ENCODE measurements at places on chromosomes 2 and 18. TPM values are rescaled to one million over a fixed set of nuclear protein-coding genes. Genes with fewer than 3 reads are reported as not detected.

DNA sequence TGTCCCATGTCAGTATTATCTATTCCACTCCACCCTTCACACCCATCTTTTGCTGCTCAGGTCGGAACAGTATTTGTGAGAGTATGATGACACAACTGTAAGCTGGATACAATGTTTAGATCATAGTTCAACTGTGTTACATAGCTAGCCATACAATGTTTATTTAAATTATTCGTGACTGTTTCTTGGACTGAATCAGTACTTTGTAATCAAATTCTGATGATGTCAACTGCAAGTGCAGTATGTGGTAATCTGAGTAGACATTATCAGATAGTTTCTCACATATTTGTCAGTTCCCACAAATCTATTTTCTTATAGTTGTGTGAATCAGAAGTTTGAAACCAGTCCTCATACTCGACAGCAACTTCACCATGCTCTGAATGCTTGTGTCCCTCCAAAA is 177.6 kb downstream of the ZNF407 start:
- DNase-seq, result no peak

DNA sequence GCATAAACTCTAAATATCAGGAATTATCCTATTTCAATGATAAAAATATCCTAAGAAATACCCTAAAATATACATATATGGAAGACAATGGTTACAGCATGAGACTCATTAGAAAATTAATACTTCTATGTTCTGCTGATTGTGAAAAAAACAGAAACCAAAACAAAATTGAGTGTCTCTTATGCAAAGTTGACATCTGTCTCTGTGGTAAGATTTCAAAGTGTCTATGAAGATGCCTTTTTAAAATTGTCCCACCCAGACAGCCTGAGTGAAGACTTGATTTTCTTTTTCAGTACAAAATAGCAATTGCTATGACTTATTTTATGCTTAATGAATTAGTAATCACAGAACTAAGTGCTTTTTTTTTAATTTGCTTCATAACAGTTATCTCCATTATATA is 1368.4 kb upstream of the LRRTM1 start:
- no peak for DNase-seq

- DNase-seq, result no peak
These were observed 33.2 kb upstream of the GALNT3 start for GRCh38 chr2:165827016-165827920.

- DNase-seq, result no peak
These were observed 62.9 kb downstream of the ZNF521 start for GRCh38 chr18:25289001-25289631.

PAX3 gene
- total RNA-seq, result not detected

KCNJ3 gene
- total RNA-seq, result 0.55 TPM

Data from transverse colon (tissue), 4 donors.